ENCODE measurements at places on chromosomes 6 and 20. TPM values are rescaled to one million over a fixed set of nuclear protein-coding genes. Genes with fewer than 3 reads are reported as not detected.

- no peak for DNase-seq
These were observed 230.2 kb upstream of the PLN start for GRCh38 chr6:118317581-118318563.

The CDH22 gene
- 2.3 TPM for total RNA-seq

- no peak for DNase-seq
These were observed 3.8 kb upstream of the PFDN4 start for GRCh38 chr20:54204063-54204462.

DNA sequence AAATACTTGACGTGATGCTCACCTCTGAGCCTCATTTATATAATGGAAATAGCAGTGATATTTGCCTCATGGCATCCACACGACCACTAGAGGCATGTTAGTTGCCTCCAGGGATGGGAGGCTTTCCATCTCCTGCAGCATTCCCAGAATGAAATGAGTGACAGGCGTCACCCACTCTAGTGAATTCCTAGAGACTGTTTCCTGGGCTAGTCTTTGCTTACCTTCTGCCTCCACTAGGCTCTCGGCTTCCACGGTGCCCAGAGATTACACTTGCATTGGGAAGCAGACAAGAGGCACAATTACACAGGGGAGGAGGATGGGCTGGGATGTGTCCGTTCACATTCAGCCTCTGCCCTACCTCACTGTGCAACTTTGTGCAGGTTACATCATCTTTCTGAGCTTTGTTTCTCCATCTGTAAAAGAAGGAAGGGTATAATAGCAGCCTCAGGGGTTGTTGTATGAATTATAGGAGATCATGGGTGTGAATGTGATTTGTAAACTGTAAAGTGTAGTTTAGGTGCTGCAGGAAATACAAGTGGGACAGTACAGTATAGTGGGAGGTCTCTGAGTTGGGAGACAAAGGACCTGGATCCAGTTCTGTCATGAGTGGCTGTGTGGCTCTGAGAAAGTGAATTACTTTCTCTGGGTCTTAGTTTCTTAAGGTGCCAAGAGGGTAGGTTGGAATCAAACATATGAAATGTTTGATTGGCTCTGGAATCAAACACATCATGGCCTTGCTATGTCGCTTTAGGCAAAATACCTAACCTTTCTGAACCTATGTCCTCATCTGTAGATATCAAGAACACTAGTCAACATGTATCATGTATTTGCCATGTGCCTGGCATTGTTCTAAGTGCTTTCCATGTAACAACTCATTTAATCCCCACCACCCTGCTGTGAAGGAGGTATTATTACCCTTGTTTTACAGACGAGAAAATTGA is 3.6 kb upstream of the VSTM2L start:
- no peak for DNase-seq

DNA sequence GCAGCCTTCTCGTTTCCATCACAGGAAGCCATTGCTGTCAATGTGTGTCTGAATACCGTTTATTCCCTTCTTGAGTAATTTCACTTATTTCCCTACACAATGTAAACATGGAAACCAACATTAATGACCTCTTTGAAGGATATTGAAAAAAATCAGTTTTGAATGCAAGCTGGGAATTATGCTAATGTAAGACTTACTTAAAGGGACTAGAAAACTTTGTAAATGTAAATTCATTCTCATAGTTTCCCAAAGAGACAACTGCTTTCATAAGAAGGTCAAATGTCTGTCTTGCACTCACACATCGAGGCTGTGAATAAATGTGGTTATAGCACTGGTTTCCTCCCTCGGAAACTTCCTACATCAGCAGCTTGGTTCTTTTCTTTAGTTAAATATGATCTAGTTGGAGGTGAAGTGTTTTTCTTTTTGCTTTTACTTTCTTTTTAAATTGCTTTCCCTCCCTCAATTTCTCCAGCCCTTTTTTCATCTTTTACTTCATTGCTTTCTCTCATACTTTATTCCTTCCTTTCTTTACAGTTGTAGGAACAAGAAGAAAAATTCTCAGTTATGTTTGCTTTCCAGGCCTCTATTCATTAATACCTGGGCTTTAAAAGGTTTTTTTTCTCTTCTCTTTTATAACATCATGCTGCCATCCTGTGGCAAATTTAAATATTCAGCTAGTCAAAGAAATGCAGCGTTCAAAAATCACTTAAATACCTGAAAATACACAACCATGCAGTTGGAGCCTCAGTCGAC is 108.3 kb downstream of the TNFAIP3 start:
- no peak for DNase-seq

DNA sequence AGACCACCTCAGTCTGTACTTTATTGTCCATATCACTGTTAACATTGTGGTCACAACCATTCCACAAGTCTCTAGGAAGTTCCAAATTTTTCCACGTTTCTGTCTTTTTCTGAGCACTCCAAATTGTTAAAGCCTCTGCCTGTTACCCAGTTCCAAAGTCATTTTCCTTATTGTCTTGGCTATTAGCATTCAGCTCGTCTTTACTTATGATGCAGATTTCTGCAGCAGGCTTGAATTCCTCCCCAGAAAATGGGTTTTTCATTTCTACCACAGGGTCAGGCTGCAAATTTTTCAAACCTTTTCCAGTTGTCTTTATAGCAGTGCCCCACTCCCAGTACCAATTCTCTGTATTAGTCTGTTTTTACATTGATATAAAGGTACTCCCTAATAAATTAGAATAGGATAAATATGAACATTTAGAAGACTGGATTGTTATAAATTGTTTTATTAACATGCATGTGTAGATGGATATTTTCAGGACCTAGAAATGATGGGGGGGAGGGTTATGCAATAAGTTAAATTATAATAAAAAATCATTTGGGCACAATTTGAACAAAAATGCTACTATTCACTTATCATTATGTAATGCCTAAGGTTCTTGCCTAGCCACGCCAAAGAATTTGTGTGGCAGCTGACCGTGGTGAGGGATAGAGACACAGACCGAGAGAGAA is 595.3 kb upstream of the ADGRB3 start:
- no peak for DNase-seq
